NCI-H187 treated with DMSO at 0.1 percent for 48 hours (cell line): ENCODE measurements at places on chromosomes 16 and 17.

GRCh38 chr16:55017321-55017720 is 86.7 kb downstream of the IRX5 start:
- DNase-seq = no peak

GRCh38 chr17:60664022-60664421 is 13.6 kb upstream of the BCAS3 start:
- no peak for DNase-seq

GRCh38 chr17:82487910-82488309 is 29.4 kb downstream of the NARF start:
- no peak for DNase-seq

- DNase-seq = peak; percentile 77
Measured at GRCh38 chr17:79005063-79005861, 4.3 kb downstream of the CANT1 start.

- no peak for DNase-seq
Measured at GRCh38 chr17:54623746-54624145, 276.9 kb upstream of the TOM1L1 start.

DNA sequence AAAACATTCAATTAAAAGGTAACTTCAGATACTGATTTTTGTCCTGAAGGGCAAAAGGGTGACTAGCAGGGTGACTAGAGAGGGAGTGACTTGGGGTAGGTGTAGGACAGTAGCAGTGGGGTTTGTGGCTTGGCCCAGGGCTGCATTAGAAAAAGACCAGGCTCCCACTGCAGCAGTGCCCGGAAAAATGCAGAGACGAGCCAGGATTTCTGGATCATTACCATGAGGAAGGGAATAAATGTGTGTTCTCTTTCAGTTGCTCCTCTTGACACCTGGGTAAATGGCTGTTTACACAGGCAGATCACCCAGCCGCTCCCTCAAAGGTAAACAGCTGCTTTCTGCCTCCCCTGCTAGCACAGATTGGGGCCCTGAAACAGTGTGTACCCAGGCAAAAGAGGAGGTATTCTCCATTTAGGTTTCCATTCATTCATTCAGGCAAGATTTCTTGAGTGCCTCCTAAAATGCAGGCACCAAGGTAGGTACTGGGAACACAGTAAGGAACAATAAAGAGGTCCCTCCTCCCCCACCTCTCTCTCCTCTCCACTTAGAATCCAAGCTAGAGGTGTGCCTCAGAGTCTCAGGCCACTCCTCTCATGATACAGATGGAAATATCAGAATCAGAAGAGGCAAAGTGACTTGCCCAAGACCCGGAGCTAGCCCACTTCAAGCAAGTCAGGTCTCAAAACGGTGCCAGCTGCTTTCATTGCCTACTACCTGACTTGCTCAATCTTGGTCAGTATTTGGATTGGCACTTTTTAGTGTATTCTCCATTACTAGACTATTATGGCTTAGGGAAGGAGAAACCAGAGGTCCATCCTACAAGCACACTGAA is 15.2 kb upstream of the TOX3 start:
- DNase-seq = peak; percentile 73

DNA sequence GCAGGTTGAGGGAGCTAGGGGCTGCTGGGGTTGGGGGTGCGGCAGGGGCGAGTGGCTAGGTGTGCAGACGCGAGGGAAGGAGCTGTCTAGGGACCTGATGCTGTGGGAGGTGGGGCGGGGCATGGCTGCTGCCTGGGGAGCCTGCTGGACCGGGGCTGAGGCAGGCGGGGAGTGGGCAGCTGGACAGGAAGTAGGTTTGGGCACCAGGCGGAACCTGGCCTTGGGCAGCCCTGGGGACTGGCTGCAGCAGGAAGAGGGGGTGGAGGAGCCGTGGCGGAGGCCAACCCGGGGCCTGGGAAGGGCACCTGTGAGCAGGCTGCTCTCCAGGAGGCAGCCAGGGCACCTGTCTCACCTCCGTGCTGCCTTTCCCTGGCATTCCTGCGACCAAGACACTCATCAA is 5.9 kb upstream of the DNASE1L2 start:
- no peak for DNase-seq

DNA sequence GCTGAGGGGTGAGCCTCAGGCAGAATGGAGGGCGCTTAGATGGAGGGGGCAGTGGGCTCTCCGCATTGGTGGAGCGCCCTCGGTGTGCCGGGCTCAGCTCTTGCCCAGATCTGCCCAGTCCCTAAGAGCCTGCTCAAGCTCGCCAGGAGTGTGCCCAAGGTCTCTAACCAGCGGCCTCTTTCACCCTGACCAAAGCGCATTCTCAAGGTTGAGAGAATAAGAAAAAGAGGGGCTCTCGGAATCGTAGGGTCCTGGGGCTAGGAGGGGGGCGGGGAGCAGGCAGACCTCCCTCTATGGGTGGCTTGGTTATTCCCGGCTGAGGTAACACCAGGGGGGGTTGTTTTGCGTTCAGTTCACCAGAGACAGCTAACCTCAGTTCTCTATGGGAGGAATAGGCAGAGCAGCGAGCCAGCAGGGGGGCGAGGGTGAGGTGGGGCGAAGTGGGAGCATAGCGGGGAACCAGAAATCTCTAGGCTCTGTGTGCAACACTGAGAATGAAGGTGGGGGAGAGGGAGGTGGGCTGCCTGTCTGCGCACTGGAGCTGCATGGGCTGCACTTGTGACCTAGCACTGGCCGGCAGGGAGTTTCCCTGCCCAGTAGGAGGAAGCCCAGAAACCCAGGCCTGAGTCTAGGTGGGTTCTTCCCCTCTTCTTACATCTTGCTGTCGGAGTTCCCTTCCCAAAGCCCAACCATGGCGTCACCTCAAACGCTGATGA is 3.0 kb downstream of the TMEM132E start:
- DNase-seq = no peak

DNA sequence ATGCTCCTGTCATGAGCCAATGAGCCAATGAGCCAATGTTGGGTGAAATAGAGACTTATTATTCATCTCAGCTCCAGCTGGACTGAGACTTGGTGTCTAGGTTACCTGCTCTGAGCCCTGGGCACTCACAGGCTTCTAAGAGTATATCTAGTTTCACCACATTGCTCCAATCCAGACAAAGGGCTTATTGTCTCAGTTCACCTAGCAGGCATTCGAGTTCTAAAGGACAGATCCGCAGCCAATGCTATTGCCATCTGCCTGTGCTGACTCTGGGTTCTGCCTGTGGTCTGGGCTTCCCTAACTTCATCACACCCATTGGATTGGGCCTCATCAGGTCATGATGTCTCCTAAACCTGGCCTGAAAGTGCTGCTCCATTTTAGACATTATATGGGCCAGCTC is 66.1 kb upstream of the HS3ST4 start:
- no peak for DNase-seq

DNA sequence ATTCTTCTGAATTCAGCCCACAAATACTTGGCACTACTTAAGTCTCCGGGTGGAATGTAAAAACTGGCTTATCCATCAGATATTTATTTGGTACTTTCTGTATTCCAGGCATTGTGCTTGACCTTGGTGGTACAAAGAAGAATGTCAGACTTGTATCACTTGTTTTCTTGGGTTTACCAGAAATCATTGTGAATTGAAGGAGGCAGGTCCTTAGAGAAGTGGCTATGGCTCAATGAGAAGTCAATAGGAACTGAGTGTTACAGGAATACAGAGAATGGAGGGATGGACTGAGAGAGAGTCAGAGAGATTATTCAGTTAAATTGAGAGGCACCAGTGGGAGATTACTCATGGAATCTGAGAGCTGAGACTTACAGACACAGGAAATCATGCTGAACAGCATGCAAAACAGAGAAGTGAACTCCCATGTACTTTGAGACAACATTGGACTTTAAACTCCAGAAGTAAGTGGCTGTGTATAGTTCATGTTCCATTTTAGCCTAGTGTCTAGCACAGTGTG is 704.1 kb downstream of the CDH11 start:
- DNase-seq = no peak

DNA sequence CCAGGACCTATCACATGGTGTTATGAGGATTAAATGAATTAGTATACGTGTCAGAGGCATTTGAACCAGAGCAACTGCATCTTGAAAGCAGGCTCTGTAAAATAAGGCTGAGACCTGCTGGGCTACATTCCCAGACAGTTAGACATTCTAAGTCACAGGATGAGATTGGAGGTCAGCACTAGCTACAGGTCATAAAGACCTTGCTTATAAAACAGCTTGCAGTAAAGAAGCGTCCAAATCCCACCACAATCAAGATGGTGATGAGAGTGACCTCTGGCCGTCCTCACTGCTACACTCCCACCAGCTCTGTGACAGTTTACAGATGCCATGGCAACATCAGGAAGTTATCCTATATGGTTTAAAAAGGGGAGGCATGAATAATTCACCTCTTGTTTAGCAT is 71.8 kb downstream of the IRF8 start:
- no peak for DNase-seq

- no peak for DNase-seq
Measured at GRCh38 chr16:50591800-50592771, 43.9 kb downstream of the NKD1 start.

DNA sequence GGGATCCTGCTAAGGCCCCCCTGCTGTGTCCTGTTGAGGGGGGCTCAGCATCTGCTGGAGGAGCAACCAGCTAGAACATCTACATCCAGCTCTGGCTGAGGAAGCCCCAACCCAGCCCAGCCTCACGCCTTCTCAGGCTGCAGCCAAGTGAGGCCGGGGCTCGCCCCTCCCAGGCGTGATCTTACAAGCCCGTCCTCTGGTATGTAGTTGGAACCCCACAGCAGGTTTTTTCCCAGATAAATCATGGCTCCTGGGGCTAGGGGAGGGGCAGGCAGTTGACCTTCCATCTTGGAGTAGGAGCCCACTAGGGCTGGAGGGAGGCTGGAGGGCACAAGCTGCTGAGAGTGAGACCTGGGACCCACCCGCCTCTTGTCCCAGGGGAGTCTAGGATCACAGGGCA is 4.7 kb downstream of the FAM83G start:
- no peak for DNase-seq

DNA sequence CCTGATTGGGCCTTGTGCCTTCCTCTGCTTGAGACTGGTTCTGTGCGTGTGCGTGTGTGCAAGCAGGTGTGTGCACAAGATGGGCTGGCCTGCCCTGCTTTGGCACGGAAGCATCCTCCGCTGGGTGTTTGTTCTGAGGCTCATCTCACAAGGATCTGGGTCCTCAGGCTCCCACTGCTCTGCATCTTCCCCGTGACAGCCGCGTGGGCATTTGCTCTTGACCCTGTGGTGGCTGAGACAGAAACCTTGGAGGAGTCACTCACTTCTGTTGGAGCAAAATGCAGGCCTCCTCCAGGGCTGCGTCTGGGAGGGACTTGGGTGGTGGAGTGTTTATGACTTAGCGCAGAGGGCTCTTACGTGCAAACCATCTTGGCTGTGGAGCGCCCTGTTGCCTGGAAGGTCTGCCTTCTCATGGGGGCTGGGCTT is 119.2 kb downstream of the RPTOR start:
- DNase-seq = no peak

- no peak for DNase-seq
Measured at GRCh38 chr17:45293413-45294211, 23.2 kb downstream of the MAP3K14 start.

GRCh38 chr16:1193825-1194581 is 31.1 kb downstream of the TPSG1 start:
- DNase-seq = no peak

- no peak for DNase-seq
Measured at GRCh38 chr17:32161506-32162365, 19.4 kb downstream of the RHOT1 start.

DNA sequence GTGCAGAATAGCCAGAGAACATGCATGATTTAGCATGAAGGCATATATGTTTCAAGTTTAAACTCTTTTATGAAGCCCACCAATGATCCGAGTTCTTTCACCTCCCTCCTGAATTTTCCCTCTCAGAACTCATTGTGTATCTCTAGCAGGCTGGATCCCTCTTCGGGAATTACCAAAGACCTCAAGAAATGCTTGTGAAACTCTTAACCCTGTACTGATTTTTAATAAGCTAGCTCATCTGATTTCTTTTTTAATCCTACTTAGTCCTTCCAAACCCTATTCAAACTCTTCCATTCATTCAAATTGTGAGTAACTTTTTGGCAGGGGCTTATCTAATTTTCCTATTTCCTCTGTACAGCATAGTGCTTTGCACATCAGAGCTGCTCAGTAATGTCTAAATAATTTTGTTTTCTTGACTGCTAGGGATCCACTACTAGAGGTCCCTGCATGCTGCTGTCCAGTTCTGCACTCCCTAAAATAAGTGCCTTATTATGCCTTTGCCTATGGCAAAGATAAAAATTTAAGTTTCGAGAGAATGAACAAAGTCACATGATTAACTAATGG is 723.8 kb downstream of the CDH11 start:
- DNase-seq = no peak

GRCh38 chr17:4256952-4257351 is 6.8 kb downstream of the ANKFY1 start:
- DNase-seq = no peak

DNA sequence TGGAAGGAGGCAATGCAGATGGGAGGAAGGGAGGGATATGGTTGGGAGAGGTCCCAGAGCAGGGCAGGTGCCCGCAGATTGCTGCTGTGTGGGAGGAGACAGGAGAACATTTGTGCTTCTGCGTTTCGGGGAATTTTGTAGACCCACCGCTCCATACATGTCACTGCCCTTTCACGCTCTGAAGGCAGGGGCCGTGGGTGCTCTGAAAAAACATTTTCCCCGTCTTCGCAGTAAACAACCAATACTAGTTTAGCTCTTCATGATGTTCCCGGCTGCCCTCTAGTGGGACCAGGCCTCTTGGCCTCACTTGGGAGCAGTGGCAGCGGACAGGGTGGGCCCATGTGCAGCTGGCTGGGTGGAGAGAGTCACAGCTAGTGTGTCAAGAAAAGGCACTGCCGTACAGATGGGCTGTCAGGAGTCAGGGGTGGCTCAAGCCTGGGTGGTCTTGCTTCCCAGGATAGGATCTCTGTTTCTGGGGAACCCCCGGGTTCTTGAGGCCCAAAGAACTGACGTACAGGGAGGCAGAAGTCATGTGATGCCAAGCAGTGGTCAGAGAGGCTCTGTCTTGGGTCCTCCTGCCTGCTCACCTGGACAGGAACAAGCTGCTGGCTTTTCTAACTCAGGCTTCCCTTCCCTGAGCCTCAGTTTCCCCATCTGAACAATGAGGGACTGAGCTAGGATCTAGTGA is 46.5 kb upstream of the CPNE2 start:
- no peak for DNase-seq

DNA sequence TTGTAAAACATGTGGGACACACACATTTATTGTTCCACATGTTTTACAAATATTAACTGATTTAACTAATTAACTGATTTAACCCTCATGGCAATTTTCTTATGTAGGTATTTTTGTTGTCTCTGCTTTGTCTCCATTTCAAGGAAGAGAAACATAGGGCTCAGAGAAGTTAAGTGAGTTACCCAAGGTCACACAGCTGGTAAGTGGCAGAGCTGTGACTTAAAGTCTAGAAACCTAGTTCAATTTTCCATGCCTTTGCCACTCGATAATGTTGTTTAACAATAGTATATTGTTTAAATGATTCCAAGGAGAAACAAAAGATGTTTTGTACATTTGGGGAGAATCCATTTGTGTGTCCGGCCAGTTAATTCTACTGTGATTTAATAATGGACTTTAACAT is 284.1 kb upstream of the CDH5 start:
- no peak for DNase-seq
